ENCODE measurements at places on chromosomes 16 and 17.
A peak's percentile ranks its signal among the peaks of the same experiment; 100 is the strongest.

GRCh38 chr17:17819561-17819995, 17.2 kb downstream of the SREBF1 start:
- no peak for DNase-seq

- DNase-seq = no peak
Observed at GRCh38 chr17:3771140-3771539, 29.8 kb downstream of the ITGAE start.

DNA sequence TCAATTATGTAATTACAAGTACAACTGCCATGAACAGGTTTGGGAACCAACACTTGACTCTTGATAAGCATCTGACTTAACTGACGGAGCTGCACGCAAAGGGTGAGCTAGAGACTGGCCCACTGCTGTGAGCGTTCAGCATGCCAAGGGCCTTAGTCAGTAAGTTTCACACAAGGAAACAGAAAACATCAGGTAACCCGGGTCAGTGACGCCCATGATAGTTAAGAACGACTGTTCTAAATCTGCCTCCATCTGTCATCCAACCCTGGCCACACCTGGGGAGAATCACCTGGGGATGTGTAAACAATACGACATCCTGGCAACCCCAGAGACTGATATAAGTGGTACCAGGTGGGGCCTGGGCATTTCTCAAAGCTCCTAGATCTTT, 12.3 kb downstream of the SMIM5 start:
- no peak for DNase-seq

- no peak for DNase-seq
Observed at GRCh38 chr17:31506517-31506916, 115.0 kb downstream of the RAB11FIP4 start.

DNA sequence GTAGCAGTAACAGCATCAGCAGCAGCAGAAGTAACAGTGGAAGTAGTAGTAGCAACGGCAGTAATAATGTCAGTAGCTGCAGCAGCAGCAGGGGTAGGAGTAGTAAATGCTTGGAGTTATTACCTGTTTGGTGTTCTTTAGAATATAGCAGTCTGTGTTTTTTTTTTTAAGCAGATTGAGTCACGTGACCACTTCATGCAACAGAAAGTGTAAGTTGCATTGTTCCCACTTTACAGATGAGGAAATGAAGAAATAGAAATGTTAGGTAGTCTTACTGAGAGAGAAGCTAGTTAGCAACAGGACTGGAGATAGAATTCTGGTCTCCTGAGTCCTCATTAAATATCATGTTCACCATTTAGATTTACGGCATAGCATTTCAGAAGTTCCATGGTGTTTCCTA, 358.2 kb downstream of the HAPSTR1 start:
- no peak for DNase-seq

DNA sequence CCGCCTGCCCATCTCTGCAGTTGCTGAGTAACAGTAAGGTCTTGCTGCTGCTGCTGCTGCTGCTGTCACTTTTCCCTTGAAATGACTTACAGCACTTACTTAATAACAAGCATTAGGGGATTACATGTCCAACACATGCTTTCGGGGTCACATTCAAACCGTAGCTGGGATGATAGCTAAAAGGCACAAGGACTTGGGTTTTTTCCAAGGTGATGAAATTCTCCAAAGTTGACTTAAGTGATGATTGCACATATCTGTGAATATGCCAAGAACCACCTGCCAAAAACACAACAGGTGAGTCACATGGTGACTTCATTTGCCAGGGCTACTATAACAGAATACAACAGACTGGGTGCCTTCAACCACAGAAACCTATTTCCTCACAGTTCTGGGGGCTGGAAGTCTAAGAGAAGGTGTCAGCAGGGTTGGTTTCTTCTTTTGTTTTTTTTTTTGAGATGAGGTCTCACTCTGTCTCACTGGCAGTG, 121.9 kb upstream of the TNRC6C start:
- no peak for DNase-seq

DNA sequence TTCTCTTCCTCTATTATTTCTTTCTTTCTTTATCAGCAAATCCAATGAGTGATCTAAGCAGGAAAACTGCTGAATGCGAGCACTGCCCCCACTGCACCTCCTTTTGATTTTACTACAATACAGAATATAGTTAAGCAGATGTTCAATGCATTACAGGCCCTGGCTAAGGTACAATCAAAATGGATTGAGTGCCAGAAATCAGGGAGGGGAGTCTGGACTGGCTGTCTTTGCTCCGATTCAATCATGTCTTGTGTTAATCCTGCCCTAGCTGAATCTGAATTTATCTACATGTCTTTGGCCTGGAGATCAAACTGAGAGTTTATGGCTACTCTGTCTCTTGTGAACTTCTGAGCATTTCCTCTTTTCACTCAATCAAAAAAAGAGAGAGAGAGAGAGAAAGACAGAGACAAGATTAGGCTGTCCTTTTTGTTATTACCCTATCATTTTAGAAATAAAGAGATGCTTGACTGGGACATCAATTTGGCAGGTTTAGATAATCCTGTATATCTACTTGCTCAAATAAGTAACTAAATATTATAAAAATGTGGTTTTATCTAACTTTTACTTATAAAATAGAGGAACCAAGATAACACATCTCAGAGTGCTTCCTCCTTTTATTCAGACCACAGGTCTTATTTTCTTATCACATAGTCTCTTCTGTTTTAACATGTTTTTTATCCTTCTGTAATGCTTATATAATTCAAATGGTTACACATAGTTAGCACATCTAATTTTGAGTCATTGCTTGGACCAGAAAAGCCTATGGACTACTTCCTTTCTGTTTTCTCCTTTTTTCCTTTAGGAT, 656.2 kb downstream of the KCNJ2 start:
- DNase-seq = no peak

- no peak for DNase-seq
Observed at GRCh38 chr17:78997231-78997741, 12.3 kb downstream of the CANT1 start.

DNA sequence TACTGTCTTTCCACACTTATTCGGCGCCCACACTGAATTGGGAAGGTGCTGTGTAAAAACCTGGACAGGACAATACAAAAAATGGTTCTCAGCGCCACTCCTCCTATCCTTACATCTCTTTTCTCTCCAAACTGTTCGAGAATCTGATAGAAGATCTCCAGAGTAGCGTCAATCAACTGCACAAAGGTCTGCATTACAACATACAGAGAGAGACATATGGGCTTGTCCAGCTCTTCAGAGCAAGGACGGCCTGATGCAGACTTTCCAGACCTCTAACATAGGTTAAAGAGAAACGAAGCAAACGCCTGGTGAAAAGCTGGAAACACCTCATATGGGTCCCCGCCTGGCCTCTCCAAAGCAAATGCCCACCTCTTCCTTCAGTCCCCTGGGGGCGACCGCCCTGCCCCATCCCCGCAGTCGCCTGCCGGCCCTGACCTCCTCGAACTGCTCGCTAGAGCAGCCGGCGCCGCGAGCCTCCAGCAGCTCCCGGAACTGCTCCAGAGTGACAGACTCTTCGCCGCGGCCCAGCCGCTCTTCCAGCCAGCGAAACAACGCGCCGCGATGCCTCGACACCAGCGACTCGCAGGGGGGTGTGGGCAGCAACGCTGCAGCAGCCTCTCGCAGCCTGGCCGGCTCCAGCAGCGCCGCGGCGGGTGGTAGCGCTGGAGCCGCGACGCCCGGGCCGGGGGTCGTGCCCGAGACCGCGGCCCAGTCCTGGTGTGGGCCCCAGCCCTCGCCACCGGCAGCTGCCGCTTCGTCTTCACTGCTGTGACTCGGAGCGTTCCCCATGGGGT, 526 bp downstream of the ZZEF1 start:
- DNase-seq = peak; percentile 24

DNA sequence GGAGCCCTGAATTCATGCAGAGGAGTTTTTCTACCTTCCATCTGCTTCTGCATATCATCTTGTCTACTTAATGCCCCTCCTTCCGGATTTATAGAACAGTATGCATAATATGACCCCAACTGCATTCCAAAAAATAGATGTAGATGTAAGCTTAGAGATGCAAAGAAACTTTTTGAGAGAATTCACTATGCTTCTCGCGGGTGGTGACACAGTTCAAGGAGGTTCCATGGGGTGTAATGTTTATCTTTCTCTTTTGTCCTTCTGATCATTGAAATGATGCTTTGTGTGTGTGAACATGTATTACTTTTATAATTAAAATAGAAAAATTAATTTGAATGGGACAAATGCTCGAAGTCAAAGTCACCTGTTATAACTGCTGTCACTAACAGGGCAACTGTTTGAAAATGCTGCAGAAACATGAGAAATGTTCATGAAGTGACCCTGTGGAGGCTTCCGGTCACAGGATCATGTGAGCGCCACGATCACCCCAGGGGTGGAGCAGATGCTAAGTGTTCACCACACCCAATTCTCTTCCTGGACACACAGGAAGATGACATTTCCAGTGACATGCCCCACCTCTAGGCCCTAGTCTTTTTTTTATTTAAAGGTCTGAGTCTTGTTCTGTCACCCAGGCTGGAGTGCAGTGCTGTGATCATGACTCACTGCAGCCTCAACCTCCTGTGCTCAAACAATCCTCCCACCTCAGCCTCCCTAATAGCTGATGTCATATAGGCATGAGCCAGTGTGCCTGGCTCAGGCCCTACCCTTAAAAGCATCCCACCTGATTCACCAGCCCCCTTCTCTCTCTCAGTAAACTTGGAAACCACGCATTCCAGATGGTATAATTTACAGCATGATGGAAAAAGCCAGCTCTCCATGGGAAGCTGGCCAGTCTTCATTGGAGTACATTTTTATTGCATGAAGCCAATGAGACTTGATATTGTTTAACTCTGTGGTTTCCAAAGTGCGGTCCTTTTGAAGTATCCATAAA, 21.0 kb upstream of the AGRP start:
- no peak for DNase-seq

DNA sequence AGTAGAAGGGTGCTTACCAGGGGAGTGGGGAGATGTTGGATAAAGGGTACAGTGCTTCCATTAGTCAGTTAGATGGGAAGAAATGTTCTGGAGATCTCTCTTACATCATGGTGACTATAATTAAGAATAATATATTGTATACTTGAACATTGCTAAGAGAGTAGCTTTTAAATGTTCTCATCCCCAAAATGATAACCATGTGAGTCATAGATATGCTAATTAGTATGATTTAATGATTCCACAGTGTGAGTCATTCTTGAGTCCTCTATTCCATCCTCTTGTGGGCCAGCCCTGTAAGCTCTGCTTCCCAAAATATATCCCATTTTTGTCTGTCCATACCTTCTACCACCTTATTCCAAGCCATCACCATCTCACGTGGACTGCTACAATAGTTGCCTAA, 80.6 kb upstream of the CDH11 start:
- no peak for DNase-seq

DNA sequence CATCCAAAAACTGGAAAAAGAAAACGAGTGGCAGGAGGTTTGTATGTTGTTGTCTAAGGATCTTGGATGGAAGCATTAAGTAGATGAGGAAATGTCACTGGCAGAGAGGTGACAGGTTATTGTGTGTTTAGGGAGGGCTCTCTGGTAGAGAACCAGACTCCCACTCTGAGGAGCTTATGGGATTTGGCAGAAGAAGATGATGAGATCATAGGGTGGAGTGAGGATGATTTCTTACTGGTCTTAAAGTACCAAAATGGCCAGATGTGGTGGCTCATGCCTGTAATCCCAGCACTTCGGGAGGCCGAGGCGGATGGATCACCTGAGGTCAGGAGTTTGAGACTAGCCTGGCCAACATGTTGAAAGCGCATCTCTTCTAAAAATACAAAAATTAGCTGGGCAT, 9.0 kb downstream of the WWOX start:
- no peak for DNase-seq

GRCh38 chr17:41848788-41849187, 11.2 kb downstream of the KLHL10 start:
- DNase-seq = no peak

- no peak for DNase-seq
Observed at GRCh38 chr16:15434079-15434424, 336 bp upstream of the BMERB1 start.

GRCh38 chr17:58969156-58969555, 137.5 kb downstream of the TRIM37 start:
- no peak for DNase-seq

DNA sequence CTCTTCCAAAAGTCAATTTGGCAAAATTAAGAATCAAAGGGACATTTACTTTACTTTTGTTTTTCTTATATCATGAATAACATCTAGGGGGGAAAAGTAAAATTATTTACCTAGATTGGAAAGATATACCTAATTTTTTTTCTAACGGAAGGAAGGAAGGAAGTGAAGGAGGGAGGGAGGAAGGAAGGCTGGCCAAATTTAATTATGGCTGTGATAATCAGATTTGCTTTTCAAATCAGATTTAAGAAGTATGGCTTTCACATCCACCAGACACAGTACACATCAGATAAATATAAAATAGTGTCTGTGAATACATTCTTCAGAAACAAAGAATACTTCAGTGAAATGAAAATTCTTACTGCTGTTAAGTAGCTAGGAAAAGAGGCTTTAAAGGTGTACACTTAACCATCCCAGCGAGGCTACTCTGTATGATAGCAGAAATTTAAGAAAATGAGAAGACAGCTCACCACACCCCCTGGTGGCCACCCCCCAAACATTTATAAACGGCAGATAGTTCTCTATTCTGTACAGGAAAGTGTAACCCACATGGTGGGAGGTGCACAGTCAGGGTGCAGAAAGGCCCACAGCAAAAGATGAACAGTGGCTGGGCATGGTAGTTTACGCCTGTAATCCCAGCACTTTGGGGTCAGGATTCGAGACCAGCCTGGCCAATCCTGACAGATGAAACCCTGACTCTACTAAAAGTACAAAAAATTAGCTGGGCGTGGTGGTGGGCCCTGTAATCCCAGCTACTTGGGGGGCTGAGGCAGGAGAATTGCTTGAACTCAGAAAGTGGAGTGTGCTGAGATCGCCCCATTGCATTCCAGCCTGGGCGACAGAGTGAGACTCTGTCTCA, 150.8 kb downstream of the SSH2 start:
- DNase-seq = peak; percentile 49

- no peak for DNase-seq
Observed at GRCh38 chr17:13107676-13108235, 89.9 kb upstream of the ELAC2 start.

DNA sequence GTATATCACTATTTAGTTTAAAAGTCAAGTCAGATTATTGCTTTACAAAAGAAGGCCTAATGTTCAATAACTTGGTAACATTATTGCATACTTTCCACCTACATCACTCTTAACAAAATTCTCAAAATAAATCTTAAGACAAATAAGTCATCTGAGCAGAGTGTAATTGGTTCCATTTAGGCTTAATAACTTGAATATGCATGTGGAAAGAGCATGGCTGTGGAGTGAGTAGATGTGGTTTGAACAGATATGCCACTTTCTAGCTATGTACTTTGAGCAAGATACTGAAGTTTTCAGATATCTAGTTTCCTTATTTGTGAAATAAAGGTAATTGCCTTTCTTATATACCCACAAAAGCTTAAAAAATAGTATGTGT, 6.7 kb upstream of the EVI2A start:
- DNase-seq = no peak

- DNase-seq = no peak
Observed at GRCh38 chr17:22233382-22233781, 541.1 kb downstream of the KCNJ18 start.

- peak; percentile 51 for DNase-seq
Observed at GRCh38 chr16:84144209-84144858, 643 bp downstream of the HSDL1 start.

GRCh38 chr17:82914375-82914774, 74.6 kb upstream of the ZNF750 start:
- no peak for DNase-seq

GRCh38 chr16:58842156-58842555, 108.0 kb upstream of the GOT2 start:
- DNase-seq = no peak
